Stimulated activated CD8-positive, alpha-beta memory T cell treated with anti-CD3 and anti-CD28 coated beads, Interleukin-7, amount 100 ng/mL, for 24 hours (primary cell): ENCODE measurements at places on chromosomes 6 and 20.

- no peak for DNase-seq
These were observed 10.0 kb upstream of the SMAP1 start for GRCh38 chr6:70657706-70658105.

GRCh38 chr6:116190550-116190949, 63.3 kb downstream of the TSPYL4 start:
- DNase-seq, result no peak

- no peak for DNase-seq
These were observed 85.7 kb upstream of the F13A1 start for GRCh38 chr6:6405997-6406714.

DNA sequence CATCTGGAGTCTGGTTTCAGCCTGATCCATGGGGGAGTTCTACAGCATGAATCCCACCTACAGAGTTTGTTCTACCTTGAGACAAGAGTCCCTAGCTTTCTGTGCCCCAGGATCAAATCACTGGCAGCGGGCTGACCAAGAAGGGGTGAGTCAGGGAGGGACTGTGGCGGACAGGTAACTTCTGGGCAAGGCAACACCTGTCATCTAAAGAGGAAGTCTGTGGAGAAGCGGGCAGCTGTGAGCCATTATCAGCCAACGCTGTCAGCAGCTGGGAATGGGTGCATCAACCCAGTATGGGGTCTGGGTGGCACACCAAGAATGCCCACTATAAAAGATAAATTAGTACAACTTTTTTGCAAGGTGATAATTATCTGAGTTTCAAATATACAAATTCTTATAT, 45.9 kb downstream of the UBE3D start:
- DNase-seq, result no peak

DNA sequence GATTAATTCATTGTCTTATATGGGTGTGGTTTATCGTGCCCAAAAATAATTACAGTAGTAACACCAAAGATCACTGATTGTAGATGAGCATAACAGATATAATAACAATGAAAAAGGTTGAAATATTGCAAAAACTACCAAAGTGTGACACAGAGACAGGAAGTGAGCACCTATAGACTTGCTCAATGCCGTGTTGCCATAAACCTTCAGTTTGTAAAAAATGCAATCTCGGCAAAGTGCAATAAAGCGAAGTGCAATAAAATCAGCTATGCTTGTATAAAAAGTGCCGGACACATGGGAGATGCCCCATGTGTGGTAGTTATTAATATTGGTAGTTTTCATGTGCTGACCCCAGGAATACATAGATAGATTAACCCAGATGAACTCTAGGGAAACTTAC, 192.6 kb downstream of the NRN1 start:
- no peak for DNase-seq

DNA sequence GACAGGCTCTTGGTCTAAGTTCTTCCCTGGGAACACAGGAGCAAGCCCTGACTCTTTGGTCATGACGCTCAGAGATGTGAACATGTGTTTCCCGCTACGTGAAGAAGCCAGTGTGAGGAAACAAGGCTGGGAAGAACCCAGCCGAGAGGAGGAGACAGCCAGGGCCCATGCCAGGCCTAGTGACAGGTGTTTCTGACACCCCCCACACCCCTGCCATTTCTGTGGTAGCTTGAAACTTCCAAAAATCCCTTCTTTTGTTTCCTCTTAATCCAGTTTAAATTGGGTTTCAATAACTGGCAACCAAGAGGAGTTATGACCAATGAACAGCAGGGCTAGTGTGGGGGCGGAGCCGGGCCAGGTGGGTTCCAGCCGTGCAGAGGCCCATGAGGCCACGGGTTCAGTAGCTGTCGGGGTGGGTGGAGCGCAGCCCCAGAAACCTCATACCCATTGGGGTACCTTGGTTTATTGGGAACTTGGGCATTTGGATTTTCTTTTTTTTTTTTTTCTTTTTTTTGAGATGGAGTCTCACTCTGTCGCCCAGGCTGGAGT, 33.5 kb downstream of the WRNIP1 start:
- DNase-seq, result no peak

DNA sequence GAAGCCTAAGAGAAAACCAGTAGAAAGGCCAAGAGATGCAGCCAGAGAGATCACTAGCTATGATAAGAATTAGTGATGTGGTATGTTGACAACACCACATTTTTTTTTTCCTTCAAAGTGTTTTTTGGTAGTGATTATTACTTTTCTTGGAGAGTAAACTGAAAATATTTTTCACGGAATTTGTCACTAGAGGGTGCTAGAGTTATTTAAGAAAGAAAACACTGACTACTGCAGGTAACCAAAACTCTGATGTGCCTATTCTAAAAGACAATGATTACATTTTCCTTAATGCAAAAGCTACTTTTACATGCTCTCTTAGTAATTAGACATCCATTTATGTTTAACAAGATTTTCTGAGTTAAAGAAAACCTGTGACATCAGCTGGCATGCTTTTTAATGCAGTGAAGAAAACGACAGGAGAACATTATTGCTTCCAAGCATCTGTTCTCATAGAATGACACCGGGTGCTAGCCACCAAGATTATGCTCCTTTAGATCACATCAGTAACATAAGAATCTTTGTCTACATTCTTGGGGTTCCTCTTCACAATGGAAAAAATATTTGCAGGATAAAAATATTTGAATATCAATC, 28.8 kb downstream of the RWDD2A start:
- DNase-seq, result no peak

DNA sequence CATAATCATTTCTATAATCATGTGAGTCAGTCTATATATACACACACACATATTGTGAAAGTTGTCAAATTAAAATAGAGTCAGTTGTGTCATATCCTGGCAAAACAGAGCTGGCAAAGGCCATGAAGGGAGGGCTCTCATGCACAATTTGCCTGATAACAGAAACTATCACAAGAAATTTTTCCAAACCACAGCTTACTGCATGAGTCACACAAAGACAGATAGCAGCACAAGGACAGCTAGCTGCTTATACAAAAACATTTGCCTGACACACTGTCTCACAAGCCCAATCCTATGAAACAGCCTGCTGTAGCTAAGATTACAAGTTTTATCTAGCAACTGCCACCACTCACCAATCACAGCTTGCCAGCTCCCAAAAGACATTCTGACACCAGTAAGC, 848.5 kb upstream of the MAN1A1 start:
- no peak for DNase-seq

DNA sequence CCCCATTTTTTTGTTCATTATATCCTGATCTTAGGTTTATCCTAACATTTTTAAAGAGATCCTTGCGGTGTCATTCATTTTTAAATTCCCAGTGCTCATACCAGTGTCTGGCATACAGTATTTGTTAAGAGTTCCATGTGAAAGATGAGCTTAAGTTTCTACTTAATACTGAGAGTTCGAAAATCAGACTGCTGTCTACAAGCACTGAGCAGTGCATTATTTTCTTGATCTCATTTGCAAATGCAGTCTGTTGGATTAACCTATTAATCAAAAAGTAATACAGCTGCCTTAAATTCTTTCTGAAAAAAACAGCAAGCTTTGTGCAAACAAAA, 663 bp downstream of the COQ3 start:
- no peak for DNase-seq

DNA sequence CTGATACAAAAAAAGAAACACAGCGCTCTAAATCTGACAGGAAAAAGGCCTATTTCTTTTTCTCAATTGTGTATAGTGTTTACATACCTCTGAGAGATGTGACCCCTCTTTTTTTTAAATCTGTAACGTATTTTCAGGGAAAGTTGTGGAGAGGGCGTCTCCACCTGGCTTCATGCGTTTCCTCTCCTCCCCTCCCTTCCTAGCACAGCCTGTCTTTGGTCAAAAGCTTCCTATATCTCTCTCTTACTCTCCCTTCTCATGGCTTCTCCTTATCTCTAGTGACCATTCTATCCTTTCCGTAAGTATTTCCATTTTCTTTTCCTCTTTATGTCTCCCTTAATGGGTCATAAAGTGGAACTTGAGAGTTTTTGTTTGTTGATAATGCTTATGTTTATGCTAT, 458.9 kb downstream of the HACE1 start:
- no peak for DNase-seq

- DNase-seq, result no peak
These were observed 538 bp upstream of the ZFP64 start for GRCh38 chr20:52191916-52192718.

DNA sequence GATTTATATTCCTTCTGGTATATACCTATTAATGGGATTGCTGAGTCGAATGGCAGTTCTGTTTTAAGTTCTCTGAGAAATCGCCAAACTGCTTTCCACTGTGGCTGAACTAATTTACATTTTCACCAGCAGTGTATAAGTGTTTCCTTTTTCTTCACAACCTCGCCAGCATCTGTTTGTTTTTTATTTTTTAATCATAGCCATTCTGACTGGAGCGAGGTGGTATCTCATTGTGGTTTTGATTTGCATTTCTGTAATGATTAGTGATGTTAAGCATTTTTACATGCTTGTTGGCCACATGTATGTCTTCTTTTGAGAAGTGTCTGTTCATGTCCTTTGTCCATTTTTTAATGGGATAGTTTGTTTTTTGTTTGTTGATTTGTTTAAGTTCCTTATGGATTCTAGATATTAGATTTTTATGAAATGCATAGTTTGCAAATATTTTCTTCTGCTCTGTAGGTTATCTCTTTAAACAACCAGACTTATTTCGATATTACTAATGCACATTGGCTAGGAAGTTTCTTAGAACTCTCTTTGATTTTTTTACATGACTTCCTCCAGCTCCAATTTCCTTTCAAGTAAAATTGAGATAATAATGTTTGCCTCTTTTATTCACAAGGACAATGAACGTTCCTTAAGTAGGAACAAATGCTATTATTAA, 12.2 kb upstream of the VNN1 start:
- DNase-seq, result no peak

GRCh38 chr20:16063881-16064280, 509.4 kb downstream of the KIF16B start:
- DNase-seq, result no peak

GRCh38 chr20:2559279-2559626, 22.9 kb downstream of the TMC2 start:
- DNase-seq, result no peak

- no peak for DNase-seq
These were observed 227.1 kb downstream of the ANKRD60 start for GRCh38 chr20:58001381-58001780.

DNA sequence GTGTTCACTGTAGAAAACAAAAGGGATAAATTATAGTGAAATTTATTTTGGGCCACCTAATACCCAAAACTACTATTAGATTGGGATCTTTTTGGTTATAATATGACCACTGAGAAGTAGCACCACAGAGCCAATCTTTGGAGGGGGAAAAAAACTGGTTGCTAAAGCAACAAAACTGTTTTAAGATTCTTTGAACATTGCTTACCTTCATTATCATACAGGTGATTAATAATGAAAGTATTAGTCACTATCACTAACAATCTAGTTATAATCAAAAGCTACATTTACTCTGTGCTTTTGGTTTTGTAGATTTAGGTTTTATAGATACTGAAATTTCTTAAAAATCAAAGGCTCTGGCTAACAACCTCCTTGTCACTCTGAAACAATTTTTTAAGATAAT, 31.7 kb downstream of the STX7 start:
- DNase-seq, result no peak

- no peak for DNase-seq
These were observed 1.7 kb downstream of the DIDO1 start for GRCh38 chr20:62924442-62925075.

GRCh38 chr20:57659517-57660180, 39.4 kb upstream of the ZBP1 start:
- no peak for DNase-seq

GRCh38 chr20:47479093-47479492, 22.6 kb upstream of the NCOA3 start:
- DNase-seq, result no peak

DNA sequence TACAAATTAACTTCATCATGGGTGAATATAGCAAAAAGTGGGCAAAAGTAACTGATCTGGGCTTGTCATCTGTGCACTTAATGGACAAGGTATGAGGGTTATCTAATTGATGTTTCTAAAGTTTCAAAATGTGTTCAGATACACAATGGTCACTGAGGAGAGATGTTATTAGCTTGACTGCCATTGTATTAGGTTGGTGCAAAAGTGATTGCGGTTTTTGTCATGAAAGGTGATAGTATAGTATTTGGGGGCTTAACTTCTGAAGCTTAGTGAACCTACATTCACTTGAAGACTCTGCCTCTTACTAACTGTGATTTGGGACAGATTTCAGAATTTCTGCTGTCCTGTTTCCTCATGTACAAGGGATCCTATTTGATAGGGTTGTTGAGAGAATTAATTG, 159.6 kb downstream of the UST start:
- DNase-seq, result no peak

DNA sequence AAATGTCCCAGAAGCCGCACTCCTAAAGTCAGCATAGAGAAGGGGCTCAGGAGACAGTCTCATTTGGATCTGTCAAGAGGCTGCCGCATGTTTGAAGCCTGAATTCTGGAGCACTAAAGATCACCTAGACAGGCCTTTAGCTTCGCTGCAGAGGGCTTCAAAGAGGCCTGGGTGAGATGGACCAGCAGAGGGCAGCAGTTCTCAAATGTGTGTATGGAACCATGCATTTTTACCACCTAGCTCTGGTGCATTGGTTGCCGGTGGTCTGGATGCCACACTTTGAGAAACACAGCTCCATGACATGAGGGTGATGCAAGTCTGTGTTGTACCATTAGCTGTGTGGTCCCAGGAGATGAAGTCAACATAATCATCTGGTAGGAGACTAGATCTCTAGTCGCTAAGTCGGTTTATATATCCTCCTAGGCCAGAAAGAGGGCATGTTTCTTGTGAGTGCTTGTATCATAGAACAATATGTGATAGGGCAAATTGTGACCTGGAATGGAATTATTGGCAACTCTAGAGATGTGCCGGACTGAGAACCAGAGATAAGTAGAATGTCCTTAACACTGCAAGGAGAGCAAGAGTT, 64.8 kb downstream of the KIAA0319 start:
- peak; percentile 65 for DNase-seq

DNA sequence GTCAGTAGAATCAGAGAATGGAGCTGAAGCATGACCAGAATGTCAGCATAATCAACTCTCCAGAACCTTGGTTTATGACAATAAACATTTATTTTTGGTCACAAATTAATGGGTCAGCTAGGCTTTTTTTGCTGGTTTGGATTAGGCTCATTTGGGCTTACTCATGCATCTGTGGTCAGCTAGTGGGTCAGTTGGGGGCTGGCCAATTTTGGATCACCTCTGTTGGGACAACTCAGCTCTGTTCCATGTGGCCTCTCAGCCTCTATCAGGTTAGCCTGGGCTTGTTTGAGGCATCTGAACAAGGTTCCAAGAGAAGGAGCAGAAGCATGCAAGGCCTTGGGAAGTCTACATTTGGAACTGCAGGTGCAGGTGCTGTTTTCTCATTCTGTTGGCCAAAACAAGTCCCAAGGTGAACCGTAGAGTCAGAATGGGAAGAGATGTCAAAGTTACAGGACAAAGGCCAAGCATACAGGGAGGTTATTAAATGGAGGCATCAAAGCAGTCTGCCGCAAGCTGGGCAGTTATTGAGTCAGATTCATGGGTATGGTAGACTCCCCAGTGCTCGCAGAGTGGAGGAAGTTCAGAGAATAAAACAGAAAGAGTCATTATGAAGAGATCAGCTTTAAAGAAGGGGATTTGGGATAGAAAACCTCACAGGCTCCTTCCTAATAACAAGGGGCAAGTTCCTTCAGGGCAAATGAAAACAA, 173.0 kb downstream of the PLCB4 start:
- no peak for DNase-seq
